PC-9 (cell line): ENCODE measurements at places on chromosomes 5 and 9. TPM values are rescaled to one million over a fixed set of nuclear protein-coding genes. Genes with fewer than 3 reads are reported as not detected.

GRCh38 chr5:89473196-89473595 is 590.2 kb upstream of the MEF2C start:
- no peak for DNase-seq

- no peak for DNase-seq
Observed at GRCh38 chr9:113656771-113657670, 193.5 kb downstream of the RGS3 start.

DNA sequence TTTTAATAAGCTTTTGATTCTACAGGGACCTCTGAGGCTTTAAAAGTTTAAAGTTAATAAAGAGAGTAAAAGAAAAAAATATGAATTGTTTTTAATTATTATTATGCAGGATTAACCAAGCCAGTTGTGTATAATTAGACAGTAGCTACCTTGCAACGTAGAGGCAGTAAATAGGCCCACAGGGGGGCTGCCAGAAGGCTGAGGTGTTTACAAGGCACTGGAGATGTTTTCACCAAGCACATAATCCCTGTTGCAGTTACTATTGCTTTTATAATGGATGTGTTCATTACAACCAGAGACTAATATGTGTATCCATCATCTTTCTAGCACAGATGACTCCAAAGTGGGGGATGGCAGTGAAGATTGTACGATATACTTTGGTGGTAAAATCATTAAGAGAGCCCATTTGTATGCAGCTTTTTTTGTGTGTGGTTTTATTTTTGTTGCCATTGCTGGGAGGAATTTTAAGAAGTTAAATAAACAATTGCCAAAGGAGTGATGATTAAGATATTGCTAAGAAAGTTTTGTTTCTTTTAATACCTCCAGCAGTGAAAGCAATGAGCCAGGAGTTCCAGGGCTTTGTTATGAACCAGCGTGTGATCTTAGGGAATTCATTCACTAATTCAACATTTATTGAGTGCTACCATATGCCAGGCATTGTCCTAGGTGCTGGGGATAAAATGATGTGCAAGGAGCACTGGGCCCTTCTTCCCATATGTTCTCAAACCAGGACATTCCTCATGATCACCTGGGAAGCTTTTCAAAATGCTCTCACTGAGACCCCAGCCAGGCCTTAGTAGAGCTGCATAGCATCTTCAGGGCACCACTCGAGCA is 138.7 kb upstream of the EFNA5 start:
- no peak for DNase-seq

DNA sequence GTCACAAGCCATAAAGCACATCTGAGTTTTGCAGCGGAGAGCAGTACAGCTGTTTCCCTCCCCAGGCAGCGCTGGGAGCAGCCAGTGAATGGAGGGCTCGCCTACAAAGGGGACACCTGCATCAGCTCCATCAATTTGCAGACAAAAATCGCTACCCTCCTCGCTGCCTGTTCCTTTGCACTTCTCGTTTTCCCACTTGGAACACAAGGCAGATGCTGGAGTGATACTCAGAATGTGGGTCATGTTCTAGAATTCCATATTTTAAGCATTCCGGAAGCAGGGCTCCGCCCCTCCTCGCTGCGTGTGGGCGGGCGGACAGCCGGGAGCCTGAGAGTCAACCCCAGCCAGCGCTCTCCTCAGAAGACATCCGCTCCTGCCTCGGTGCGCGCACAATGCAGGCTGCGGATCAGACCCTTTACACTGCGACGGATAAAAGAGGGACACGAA is 92.1 kb downstream of the LMNB1 start:
- no peak for DNase-seq

GRCh38 chr9:31153250-31153840 is 1231.1 kb upstream of the ACO1 start:
- DNase-seq = no peak

- DNase-seq = no peak
Observed at GRCh38 chr9:128231638-128232527, 28.7 kb downstream of the DNM1 start.

- no peak for DNase-seq
Observed at GRCh38 chr5:64285188-64286130, 119.8 kb downstream of the RNF180 start.

DNA sequence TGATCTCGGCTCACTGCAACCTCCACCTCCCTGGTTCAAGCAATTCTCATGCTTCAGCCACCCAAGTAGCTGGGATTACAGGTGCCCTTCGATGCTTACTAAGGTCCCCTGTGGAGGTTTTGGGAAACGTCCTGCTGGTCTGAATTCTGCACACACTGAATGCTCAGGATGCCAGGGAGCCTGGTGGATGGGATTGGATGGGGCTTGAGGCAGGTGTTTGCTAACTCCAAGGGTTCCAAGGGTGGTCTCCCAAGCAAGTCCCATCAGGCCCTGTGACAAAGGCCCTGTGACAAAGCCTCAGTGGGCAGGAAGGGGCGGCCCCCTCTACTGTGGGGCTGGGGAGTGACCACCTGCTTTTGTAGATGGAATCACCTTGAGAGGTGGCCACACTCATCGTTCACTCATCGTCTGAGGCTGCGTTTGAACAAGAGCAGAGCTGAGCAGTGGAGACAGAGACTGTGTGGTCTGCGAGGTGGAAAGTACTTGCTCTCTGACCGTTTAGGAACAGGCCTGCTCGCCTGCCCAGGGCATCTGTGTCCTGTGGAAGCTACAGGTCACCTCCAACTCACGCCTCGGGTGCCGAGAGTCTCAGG is 40.2 kb downstream of the MRPL36 start:
- DNase-seq = no peak

DNA sequence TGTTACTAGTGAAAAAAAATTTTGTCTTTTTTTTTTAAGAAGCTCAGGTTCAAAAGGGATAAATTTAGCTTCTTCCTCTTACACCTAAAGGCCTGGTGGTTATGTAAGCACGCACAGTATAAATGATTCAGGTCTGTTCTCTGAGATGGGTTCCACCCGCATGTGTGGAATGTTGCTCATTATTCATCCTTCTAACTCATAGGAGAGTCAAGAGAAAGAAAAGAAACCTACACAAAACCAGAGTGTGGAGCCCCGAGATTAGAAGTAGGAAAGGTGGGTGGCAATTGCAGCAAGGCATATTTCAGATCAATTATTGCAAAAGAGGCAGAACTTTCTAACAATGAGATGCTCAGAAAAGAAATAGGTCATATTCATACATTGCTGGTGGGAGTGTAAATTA is 13.5 kb downstream of the PLAC8L1 start:
- DNase-seq = no peak

DNA sequence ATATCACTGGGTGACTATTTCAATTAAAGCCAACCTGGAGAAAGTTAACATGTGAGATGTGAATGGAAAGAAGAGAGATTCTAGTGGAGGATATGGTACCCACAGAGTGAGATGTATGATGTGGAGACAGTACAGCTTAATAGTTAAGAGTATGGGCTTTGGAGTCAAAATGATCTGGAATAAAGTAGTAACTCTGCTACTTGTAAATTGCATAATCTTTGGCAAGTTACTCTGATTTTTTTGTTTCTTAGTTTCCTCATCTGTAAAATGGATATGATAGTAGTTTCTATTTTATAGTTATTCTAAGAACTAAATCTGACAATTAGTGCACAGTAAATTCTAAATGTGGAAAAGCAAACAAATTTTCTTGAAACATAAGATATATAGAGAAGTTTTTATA is 79.2 kb downstream of the ISOC1 start:
- no peak for DNase-seq

DNA sequence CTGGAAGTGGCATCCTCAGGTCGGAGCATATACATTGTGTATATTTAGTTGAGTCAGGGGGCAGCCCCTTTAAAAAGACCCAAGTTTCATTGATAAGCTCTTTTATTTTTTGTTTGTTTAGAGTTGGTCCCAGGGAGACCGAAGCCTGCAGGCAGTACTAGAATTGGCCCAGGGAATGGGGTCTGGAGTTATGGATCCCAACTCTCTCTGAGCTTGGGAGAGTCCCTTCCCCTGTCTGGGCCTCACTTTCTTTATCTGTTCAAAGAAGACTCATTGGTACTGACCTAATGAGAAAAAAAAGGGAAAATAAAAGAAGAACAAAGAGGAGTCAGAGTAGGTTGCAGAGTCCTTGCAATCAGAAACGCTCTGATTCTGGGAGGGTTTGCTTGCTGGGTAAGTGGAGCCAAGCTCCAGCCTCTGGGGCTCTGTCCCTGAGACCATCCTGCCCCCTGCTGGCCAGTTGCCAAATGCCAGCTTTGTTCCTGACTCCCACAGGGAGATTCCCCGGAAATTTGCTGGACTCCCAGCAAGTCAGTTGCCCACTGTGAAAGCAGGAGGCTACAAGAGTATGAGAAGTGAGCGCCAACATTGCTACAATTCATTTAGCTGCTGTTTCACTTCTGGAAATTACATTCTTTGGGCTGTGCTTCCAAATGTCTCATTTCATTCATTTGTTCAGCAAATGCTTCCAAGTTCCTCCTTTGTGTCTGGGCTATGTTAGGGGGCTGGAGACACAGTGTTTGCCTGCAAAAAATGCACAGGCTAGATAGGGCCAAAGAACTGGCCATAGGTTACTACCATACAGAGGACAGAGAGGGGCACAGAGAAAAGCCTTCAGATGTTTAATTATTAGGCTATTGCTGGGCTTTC is 156.2 kb downstream of the MELK start:
- DNase-seq = no peak

DNA sequence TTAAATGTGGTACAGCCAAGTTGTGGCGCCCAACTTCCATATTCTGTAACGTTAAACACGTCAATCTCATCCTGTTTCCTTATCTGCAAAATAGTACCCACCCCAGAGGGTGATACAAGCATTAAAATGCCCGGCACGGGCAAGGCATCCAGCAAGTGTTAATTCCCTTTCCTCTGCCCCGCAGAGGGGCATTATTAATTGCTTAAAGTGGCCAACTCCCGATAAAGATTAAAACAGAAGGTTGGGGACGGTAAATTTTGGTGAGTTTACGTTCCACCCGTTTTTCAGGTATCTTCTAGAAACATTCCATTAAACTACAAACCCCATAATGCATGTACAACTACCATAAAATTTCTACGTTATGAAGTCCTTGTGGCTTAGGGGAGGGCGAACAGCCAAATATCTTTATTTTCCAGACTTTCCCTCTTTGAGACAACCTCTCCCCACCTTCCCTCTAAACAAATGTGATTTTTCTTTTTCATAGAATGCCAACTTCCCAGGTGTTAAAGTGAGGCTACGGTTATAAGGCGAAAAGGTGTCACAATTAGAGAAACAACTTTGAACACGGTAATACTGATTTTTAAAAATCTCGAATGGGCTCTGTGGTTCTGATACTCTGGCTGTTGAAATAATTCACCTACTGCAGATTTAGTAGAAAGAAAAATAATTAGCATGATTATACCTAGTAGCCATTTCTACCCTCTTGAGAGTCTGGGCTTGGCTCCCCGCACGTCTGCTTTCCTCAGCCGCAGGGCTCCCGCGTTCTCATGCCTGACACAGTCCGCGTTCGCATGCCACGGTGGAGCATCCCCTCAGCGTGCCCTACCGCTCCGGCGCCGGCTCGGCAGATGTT is 1.2 kb upstream of the GPBP1 start:
- DNase-seq = peak; percentile 41

GRCh38 chr5:56712895-56713591 is 102.3 kb upstream of the MAP3K1 start:
- no peak for DNase-seq

DNA sequence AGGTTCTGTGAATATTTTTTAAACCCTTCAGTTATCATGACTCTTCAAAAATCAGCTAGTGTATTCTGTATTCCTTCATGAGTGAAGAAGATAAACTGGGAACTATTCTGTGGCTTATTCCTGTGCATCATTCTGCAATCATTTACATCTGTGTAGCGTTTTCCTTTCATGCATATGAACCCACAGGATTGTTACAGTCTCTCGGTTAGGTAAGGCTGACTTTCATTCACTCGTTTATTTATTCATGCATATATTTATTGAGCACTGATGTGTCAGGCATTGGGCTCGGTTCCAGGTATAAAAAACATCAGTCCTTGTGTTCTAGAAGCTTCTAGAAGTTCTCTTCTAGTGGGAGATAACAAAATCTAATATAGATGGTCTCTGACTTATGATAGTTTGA is 318.4 kb downstream of the MAN2A1 start:
- no peak for DNase-seq

GRCh38 chr5:621341-621761 is 9.2 kb downstream of the CEP72 start:
- no peak for DNase-seq

DNA sequence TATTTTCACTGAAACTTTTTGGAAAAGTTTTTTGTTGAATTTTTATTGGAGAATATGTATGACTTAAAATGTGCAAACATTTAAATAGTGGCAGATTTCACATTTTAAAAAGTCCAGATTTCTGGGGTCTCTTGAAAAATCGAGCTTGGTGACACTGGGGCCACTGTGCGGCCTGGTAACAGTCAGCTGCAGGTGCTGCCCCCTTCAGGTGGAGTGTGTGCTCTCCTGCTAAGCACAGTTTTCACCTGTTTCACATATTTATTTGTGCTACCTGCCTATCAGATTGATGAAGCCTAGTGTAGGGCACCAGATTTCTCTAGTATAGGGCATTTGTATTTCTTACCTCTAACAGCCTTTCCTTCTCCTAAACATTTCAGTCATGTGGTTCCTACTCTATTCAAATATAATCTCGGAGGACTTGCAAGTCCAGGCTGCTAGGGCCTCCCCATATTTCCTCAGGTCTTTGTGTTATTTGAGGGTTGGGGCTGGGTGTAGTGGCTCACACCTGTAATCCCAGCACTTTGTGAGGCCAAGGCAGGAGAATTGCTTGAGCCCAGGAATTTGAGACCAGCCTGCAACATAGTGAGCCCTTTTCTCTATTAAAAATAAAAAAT is 95.8 kb upstream of the KLF9 start:
- no peak for DNase-seq

- DNase-seq = no peak
Observed at GRCh38 chr5:68375540-68375939, 160.0 kb downstream of the PIK3R1 start.

DNA sequence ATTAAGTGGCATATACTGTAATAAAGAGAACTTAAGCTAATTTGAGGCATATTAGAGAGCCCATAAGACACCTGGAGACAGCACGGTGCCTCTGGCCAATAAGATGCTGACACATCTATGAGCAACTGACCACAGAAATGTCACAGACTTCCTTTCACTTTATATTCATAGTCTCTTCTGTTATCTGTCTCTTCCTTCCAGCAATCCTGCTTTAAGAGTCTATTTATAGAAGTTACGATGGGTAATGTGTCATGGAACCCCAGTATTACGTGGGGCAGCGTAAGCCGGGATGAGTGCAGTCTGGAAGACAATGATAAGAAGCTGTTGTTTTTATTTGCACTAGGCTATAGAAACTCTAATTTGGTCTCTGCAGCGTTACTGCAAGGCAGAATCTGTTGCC is 136.8 kb downstream of the CFAP90 start:
- no peak for DNase-seq

The EPB41L4B gene
- total RNA-seq = 4.2 and 5.0 TPM in 2 replicates

The TNFSF8 gene
- not detected in 2 replicates for total RNA-seq

The PCDHB15 gene
- not detected in 2 replicates for total RNA-seq

The KCNV2 gene
- total RNA-seq = not detected in 2 replicates

The N4BP3 gene
- total RNA-seq = 0.81 and 1.1 TPM in 2 replicates

The CCDC192 gene
- total RNA-seq = not detected in 2 replicates

The HAND1 gene
- not detected in 2 replicates for total RNA-seq

The IL4 gene
- total RNA-seq = not detected in 2 replicates

The WWC1 gene
- total RNA-seq = 79.5 and 97.7 TPM in 2 replicates
